ENCODE measurements at places on chromosomes 4 and X. TPM values are rescaled to one million over a fixed set of nuclear protein-coding genes. Genes with fewer than 3 reads are reported as not detected.

DNA sequence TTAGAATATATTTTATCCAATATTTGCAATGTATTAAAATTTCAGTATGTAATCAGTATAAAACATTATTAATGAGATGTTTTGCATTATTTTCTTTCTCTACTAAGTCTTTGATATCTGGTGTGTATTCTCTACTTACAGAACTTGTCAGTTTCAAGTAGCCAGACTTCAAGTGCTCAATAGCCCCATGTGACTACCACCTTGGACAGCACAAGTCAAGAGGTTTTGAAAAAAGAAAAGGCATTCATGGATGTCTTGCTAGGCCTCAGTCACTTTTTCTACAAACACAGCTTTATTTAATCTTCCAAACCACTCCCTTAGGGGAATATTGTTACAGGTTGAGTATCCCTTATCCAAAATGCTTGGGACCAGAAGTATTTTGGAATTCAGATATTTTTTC lies 189.4 kb downstream of the QDPR start:
- no peak for DNase-seq

DNA sequence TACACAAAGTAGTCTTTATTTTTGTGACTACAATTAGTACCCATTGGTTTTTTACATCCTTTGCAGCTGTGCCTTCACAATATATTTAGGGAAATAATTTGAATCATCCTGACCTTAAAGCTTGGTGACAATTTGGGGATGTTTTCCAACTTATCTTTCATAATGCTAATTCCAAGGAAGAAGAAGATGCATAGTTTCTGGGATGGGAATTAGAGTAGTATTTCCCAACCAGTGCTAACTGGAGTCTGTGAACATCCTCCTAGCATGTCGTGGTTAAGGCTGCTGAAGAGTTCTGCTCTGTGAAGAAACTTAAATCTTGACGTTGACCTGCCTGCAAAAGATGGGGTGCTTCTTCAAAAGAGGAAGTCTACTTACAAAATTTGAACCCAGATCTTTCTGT lies 173.5 kb downstream of the ANK2 start:
- no peak for DNase-seq

- DNase-seq: no peak
These were observed 524.3 kb upstream of the GALNTL6 start for GRCh38 chr4:171288816-171289432.

DNA sequence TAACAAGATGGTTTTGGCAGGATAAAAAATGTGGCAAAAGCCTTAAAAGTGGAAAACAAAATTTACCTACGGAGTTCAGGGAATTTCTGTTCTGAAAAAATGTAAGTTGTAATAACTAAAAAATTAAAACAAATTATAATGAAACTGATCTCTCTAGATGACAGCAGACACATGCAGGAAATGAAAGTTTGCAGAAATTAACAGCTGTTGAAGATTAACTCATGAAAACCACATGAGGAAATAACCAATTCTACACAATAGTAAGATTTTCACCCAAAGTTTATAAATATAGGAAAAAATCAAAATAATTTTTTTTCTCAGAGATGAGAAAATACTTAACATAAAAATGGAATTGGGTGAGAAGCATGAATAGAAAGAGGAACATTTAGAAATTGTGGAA lies 47.5 kb upstream of the UGT2B15 start:
- DNase-seq: no peak

DNA sequence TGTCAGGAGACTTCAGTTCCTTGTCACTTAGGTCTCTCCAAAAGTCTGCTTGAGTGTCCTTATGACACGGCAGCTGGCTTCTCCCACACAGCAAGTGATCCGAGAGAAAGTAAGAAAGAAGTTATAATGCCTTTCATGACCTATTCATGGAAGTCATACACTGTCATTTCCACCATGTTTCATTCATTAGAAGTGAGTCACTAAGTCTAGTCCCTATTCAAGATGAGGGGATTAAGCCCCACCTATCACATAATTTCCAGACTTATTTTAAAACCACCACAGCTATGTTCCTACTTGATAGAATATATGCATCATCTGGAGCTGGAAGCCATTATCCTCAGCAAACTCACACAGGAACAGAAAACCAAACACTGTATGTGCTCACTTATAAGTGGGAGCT lies 25.2 kb upstream of the COL25A1 start:
- no peak for DNase-seq

Gene C4orf50
- polyA plus RNA-seq: 0.02 TPM

GRCh38 chrX:113651306-113651705 lies 810.7 kb upstream of the AMOT start:
- DNase-seq: no peak

DNA sequence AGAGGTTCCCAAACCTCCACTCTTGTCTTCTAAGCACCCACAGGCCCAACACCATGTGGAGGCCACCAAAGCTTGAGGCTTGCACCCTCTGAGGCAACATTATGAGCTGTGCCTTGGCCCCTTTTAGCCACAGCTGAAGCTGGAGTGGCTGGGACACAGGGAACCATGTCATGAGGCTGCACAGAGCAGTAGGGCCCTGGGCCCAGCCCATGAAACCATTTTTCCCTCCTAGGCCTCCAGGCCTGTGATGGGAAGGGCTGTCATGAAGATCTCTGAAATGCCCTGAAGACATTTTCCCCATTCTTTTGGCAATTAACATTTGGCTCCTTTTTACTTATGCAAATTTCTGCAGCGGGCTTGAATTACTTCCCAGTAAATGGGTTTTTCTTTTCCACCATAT lies 14.8 kb downstream of the RBMXL3 start:
- DNase-seq: no peak

DNA sequence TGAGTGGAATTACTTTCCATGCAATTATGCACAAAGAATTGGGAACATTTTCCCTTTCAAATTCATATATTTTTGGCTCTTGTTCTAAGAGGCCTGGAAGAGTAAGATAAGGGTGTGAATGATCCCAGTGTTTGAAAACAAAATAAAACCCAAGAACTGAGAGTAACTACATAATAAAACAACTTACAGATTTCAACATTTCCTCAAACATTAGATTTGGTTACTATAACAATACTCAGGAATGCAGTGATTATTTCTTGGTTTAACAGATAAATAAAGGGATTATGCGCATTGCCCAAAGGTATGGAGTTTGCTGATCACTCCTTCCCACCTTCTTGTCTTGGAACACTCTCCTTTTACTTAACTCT lies 292.5 kb downstream of the CAMK2D start:
- no peak for DNase-seq

- no peak for DNase-seq
These were observed 7.8 kb downstream of the LARP1B start for GRCh38 chr4:128068918-128069317.

- DNase-seq: no peak
These were observed 39.6 kb downstream of the BEND4 start for GRCh38 chr4:42112846-42113245.

DNA sequence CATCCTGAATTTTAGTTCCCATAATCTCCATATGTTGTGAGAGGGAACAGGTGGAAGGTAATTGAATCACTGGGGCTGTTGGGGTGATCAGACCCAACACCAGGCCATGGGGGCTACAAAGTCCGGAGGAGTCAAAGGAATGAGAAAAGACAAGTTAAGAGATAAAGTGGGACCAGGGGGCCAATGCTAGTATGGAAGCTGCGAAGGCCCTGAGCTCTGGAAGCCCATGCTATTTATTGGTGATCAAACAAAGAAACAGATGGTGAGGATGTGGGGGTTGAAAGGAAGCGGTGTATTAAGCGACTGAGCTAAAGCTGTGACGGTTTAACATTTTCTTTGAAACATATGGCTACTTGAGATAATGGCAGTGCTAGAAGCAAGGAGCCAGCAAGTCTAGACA lies 132.8 kb downstream of the PDGFC start:
- DNase-seq: no peak

DNA sequence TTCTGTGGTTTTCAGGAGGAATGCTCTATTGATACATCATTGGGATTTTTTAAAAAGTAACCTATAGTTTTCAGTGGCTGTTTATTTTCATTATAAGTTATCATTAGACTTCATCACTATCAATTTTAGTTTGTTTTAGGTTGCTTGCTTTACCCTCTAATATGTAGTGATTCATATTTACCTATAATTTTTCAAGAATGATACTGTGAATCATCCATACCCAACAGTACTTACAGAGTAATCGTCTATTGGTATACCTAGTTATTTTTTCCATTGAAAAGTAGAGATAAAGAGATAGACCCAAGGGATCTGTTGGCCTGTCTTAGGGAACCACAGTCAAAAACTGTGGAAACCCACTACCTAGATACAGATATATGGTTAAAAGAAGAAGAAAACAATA lies 83.3 kb downstream of the KLHL34 start:
- DNase-seq: no peak

- no peak for DNase-seq
These were observed 1491.8 kb upstream of the IGFBP7 start for GRCh38 chr4:58602022-58602421.

Gene PHEX
- polyA plus RNA-seq: 0.02 TPM

Gene SPANXC
- polyA plus RNA-seq: not detected

Gene PLP1
- 25.9 TPM for polyA plus RNA-seq

DNA sequence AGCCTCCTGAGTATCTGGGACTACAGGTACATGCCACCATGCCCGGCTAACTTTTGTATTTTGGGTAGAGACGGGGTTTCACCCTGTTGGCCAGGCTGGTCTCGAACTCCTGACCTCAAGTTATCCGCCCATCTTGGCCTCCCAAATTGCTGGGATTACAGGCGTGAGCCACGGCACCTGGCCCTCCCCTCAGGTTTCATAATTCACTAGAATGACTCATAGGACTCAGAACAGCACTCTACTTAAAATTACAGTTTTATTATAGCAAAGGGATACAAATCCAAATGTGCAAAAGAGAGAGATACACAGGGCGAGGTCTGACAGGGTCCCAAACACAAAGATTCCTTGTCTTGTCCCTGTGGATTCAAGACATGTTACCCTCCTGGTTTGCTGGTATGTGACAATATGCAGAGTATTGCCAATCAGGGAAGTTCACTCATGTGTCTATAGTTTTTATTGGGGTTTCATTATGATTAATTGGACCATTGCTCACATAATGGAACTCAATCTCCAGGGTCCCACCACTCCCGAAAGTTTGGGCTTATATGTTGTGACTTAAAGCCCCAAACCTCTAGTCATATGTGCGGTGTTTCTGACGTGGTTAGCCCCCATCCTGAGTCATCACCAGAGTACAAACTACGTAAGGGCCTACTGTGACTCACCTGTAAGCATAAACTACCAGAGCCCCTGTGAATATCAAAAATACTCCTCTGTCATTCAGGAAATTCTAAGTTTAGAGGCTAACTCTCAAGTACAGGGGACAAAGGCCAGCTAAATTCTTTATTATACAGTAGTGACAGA lies 5.2 kb downstream of the YIPF6 start:
- DNase-seq: no peak

GRCh38 chr4:13355111-13355880 lies 128.8 kb downstream of the RAB28 start:
- DNase-seq: no peak

DNA sequence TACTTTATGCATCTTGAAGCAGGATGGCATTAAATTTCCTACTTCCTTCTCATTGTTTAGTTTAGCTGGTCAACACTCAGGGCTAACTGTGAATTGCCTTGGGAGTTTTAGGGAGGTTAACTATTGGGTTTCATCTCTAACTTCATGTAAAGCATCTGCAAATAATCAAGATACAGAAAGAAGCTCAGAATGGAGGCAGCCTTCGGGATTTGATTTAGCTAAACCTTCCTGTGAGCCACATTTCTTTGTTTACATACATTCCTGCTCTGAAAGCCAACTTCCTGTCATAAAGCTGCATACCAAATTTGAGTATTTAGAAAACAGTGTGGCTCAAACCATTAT lies 131.7 kb upstream of the PCDH18 start:
- DNase-seq: no peak

All from right cardiac atrium (tissue), 5 donors.